ENCODE measurements at places on chromosomes 2 and 18.

GRCh38 chr18:26386441-26386840, 160.2 kb downstream of the TAF4B start:
- no peak for DNase-seq

DNA sequence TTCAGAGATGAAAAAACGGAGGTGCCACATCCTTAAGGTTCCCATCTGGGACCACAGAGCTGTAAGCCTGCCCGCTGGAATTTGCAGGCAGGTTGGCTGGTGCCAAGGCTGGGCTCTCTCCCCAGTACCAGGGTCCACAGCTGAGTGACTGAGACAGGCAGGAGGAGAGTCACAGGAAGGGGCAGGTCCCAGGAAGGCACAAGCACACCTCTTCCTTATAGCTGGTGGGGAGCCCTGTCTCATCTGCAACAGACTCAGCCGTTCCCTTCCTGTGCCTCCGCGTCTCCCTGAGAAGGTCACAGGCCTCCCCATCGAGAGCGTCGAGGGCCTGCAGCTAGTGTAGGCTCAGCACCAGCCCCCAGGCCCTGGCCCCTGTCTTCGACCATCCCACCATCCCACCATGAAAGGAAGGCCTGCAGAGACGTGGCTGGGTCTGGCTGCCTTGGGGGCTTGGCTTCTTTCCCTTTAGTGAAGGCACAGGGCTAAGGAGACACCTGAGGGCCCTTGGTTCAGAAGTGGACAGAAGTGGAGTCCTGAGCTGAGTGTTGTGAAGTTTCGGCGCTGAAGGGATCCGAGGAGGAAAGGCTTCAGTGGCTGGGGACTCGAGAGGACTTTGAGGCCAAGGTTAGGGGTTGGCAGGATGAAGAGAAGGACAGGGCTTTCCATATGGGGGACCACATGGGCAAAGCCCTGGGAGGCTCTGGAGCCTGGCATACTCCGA, 26.8 kb downstream of the GLI2 start:
- no peak for DNase-seq

DNA sequence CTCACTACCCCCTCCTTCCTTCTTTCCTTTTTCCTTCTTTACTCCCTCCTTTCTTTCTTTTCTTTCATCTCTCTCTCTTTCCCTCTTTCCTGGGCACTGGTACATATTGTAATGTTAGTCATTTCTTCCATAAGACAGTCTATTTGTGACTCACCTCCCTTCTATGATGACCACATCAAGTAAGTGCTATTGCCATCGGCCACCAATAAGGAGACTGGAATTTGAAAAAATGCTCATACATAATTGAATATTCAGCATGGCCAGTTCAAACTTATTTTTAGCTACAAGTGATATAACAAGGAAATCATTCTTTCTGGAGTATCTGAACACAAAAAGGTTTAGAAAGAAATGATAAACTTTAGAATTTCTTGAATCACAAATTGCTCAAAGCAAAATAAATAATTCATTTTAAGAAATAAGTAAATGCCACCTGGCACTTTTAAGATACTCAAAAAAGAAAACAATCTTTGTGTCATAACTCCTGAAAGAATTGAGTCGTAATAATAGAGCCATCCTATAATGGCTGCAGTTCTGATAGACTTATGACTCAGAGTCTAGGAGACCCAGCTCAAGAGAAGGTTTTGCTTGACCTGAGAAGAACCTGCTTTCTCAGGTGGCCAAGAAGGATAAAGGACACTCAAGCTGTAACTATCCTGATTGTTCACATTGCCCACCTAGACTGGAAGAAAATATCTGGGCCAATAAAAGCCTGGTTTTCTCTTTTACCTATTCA, 51.6 kb upstream of the CCBE1 start:
- DNase-seq, result no peak

DNA sequence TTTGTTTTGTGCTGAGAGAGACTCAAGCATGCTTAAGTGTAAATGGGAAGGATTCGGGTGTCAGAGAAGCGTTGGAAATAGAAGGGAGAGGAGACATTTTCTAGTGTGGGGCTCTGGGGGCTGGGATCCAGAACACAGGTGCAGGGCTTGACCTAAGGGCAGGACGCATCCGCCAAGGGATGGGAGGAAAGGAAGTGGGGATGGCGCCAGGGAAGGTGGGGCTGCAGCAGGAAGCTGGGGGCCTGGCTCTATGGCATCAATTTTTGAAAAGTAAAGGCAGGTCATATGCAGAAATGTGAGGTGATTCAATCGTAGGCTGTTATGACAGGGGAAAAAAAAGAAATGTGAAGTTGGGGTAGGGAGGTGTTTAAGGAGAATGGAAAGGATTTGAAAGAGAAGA, 143.2 kb upstream of the SERTAD2 start:
- no peak for DNase-seq

DNA sequence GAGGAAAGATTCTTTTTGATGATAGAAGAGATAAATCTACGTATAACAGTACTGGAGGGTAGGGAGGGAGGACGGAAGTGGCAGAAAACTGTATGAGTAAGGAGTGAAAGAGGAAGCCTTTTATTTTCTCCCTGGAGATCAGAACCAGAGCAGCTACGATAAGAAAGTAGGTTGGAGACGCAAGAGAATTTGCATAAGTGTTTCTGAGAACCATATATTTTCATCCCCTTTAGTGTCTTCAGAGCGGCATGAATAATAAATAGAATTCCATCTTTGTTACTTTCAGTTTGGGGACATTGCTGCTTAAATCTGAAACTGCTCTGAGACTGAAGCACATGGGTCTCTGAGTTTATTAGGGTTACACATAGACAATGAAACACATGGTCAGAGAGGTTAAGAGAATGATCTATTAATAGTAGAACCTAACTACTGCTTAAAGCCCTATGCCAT, 230.2 kb upstream of the TNP1 start:
- DNase-seq, result no peak

DNA sequence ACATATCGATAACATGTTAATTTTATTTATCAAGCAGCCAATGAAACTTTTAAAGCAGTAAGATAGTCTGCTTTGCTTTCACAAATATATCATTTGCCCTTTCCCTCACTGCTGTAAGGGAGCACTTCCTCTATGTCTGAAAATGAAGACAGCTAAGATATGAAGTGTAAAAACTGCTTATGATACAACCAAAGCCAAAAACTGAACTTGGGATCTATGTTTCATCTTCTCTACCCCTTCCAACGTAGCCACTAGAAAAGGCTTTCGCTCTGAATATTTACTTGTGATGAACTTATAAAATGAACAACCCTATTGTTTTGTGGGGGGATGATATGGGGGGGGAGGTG, 140.3 kb downstream of the TCF4 start:
- no peak for DNase-seq

DNA sequence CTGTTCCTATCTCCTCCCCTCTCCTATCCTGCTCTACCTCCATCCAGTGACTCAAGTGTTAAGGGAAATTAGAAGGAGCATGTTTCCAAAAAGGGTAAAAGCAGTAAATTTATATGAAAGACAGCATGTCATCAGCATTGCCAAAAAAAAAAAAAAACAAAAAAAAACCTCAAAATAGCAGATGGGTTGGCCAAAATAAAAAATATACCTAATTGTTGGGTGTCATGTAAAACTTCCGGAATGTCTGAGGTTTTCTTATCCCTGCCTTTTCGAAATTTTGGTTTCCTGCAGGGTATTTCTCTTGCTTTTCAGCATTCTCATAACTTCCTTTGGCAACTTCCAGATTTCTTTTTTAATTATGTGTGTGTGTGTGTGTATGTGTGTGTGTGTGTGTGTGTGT, 241.6 kb upstream of the FN1 start:
- no peak for DNase-seq

GRCh38 chr2:109508556-109508955, 105.2 kb downstream of the SEPTIN10 start:
- no peak for DNase-seq

DNA sequence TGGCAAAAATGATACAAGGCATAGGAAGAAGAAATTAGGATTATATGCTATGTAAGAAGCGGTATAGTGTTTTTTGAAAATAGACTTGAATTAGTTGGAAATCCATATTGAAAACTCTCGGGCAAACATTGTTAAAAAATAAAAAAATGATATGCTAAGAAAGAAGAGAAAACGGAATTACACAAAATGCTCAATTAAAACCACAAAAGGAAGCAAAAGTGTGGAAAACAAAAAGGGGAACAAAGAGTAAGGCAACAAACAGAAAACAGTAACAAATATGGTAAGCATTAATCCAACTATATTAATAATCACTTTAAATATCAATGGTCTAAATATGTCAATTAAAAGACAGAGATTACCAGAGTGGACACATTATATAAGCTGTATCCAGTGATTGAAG, 58.4 kb downstream of the TXNL1 start:
- no peak for DNase-seq

DNA sequence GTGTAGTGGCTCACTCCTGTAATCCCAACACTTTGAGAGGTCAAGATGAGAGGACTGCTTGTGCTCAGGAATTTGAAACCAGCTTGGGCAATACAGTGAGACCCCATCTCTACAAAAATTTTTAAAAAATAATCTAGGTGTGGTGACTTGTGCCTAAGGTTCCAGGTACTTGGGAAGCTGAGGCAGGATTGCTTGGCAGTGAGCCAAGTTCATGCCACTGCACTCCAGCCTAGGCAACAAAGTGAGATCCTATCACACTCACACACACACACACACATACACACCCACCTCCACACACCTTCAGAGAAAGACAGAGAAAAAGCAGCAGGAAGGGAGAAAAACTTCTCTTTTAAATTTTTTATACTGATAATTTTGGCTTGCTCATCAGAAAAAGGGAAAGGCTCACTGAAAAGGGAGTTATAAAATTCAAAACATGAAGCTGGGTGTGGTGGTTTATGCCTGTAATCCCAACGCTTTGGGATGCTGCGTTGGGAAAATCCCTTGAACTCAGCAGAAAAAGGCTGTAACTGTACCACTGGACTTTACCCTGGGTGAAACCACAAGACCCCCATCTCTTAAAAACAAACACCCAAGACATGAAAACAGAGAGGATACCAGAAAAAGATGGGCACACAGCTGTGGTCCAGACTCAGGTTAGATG, 25.7 kb downstream of the FAM168B start:
- DNase-seq, result no peak

GRCh38 chr2:142741764-142742269, 135.6 kb upstream of the KYNU start:
- no peak for DNase-seq

GRCh38 chr2:169964740-169965139, 137.5 kb downstream of the UBR3 start:
- DNase-seq, result no peak

DNA sequence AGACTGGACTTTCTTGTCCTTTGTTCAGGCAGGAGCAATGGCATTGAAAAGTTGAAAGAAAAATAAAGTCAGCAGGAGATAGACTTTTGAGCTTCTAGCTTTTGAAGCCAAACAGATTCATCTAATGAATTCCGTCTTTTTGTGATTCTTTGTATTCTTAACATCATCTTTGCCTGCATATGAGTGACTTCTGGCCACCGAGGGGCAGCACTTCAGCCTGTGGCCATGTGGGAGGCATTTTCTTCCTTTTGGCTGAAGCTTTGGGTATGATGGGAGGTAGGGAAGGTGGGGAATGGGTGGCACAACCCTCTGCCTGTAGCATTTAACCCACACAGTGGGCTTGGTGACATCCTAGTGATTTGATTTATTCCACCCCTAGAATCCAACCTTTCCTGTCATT, 220.6 kb downstream of the SETBP1 start:
- no peak for DNase-seq

DNA sequence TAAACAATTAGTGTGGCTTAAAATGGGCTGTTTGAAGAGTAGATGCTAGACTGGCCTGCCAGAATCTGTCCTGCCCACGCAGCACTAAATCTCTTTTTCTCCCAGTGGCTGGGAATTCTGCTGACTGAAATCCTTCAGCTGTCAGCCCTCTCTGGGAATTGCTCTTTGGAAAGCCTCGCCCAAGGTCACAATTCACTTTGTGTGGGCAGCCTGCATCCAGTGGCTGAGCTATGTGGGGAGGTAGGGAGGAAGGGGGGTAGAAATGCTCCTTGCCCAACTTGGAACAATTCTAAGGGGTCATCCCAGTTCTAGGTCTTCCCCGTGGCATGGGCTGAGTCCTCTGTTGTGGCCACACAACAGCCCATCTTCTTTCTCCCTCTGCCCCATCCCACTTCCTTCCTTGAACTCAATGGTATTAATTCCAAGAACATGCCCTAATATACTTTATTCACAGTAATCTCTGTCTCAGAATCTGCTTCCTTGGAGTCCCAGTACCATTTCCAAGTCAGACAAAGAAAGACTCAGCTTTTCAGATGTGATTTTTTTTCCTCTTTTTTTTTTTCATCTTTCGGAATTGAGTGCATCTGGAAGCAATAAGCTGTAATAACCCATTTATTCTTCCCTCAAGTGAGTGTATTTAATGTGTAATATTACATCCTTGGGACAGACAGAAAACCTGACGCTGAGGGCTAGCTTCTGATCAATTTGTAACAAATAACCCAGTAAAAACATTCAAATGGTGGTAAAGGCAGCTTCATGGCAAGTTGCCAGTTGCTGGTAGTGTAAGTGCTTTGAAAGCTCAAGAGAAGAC, 189.4 kb downstream of the GPD2 start:
- no peak for DNase-seq

GRCh38 chr2:160431441-160431840, 62.2 kb downstream of the RBMS1 start:
- no peak for DNase-seq

DNA sequence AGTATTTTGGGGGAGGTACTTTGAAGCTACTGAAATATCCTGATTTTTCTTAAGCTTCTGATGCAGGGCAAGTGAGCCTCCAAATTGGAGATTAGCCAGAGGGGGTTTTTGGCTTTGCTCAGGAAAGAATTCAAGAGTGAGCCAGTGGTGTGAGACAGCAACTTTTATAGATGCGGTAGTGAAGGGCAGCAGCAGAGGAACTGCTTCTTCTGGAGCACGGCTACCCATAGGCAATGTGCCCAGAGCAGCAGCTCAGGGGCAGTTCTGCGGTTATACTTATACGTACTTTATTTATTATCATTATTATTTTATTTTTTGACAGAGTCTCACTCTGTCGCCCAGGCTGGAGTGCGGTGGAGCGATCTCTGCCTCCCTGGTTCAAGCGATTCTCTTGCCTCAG, 19.8 kb upstream of the NT5DC4 start:
- no peak for DNase-seq

- no peak for DNase-seq
These were observed 72.1 kb downstream of the CABLES1 start for GRCh38 chr18:23207191-23207955.

DNA sequence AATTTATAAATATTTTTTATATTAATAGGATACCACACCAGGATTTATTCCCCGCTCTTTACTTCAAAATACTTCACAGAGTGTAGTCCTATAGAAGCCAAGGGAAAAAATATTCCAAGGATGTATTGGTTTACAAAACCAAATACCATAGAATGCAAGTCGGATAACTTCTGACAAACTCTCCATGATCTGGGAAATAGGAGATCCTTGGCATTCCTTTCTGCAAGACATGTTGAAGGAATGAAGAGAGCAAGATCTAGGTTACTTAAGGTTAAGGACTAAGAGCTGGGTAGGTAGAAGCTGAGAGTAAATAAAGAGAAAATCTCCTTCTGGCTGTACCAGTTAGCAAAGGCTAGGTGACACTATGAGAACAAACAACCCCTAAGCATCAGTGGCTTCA, 141.2 kb downstream of the LRATD1 start:
- no peak for DNase-seq

- no peak for DNase-seq
These were observed 91.7 kb downstream of the DYSF start for GRCh38 chr2:71544919-71545571.

All from NCI-H1105 (cell line).